Calu3 (cell line): ENCODE measurements at places on chromosomes 6 and 20.

DNA sequence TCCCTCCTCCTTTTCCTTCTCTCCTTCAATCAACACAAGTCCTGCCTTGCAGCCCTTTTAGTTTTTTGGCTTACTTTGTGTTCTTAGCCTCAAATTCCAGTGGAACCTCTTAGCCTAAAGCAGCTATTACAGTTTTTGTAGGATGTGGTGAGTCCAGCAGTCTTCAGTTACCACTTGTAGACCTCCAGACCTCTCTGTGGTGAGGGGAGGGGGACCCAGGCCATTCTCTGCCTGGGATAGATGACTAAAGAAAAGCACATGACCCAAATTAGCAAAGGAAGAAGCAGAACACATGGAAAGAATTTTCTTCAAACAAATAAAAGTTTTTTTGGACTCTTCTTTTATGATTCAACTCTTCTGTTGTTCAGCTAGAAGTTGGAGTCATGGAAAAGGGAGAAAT, 246.5 kb downstream of the HAO1 start:
- DNase-seq = no peak

GRCh38 chr6:364609-365540, 26.7 kb upstream of the IRF4 start:
- no peak for DNase-seq

- no peak for DNase-seq
Measured at GRCh38 chr20:5433352-5433751, 116.6 kb upstream of the PROKR2 start.

GRCh38 chr20:4549711-4550259, 171.9 kb upstream of the PRND start:
- no peak for DNase-seq

DNA sequence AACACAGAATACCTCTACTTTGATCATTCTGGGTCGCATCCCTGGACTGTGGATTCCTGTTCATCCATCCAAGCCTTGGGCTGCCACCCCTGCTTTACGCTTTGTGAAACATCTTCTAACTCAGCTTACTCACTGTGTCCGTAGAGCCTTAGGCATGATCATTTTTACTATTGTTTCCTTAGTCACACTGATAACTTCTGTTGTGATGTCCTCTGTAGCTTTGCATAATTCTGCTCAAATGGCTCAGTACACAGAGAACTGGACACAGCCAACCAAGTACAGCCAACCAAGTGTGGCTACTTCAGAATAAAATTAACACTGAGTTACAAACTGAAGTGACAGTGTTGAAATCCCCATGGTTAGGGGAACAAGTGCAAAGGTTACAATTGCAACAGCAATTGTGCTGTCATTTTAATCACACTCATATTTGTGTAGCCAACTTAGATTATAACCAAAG, 8.6 kb upstream of the FKBP1A start:
- DNase-seq = no peak

DNA sequence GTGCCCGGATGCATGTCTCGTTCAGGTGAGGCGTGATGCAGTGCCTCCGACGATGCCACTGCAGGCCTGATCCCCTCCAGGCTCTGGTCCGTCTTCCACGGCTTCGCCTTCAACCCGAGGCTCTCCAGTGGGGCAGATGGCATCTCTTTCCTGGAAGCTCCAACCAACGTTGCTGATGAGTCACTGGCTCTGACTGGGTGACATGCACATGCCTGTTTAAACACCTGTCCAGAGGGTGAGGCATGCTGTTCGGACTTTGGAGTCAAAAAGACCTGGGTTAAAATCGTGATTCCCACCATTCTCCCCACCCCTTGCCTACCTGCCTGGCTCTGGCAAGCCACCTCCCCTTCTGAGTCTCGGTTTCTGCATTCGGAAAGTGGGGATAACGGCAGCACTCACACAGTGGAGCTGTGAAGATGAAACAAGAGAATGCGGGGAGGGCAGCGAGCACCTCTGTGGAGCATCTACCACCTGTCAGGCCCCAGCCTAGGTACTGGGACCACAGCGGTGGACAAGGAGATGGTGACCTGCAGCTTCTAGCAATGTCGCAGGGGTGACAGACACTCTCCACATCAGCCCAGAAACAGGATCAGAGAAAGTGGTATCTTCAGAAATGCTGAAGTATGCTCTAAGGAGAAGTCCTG, 8.5 kb upstream of the EDN3 start:
- no peak for DNase-seq
